Activated CD4-positive, alpha-beta T cell treated with anti-CD3 and anti-CD28 coated beads, Interleukin-2, amount 50 U/mL, for 24 hours (primary cell): ENCODE measurements at places on chromosomes 1 and 21.

GRCh38 chr1:197838836-197839235, 63.6 kb upstream of the DENND1B start:
- DNase-seq: no peak

GRCh38 chr1:15118579-15118978, 35.0 kb upstream of the TMEM51 start:
- no peak for DNase-seq

- no peak for DNase-seq
These were observed 134.0 kb downstream of the FAM78B start for GRCh38 chr1:166032572-166033371.

DNA sequence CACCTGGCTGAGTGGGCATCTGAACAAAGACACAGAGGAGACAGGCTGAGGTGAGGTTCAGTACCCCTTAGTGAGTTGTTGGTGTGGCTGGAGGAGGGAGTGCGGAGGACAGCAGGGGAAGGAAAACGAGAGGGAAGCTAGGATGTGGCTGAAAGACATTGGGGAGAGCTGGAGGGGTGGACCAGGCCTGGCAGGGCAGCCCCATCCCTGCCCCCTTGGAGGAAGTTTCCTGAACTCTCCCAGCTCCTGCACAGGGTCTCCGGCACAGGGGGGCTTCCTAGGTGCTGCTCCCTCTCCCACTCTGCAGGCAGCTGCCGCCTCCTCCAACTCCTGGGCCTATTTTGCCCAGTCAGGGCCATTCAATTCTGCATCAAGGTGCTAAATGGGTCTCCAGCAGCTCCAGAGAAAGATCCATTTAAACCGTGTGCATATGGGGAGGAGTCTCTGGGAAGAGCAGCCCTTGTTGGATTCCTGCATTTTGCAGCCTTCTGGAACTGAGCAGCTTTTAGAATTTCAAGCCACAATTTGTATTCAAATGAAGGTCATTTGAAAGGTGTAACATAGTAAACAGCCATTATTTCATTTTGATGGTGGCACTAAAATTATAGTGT, 193.9 kb downstream of the CAMTA1 start:
- DNase-seq: no peak

- no peak for DNase-seq
These were observed 17.1 kb downstream of the ARHGEF16 start for GRCh38 chr1:3471356-3472087.

DNA sequence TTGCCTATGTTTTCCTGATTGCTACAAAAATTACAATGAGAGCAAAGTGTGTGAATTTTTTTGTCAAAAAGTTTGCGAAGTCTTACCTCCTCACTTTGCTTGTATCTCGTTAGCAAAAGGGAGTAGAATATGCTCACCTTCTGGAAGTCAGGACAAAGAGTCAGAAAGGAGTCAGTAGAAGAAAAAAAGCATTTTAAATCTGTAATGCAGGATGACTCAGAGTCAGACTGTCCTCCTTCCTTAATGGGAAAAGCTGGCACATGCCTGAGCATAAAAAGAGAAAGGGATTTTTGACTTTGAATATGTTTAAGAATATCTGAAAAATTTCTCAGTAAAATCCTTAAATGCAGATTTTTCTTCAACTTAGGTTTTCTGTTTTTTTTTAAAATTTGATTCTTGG, 14.2 kb upstream of the VN1R5 start:
- no peak for DNase-seq

DNA sequence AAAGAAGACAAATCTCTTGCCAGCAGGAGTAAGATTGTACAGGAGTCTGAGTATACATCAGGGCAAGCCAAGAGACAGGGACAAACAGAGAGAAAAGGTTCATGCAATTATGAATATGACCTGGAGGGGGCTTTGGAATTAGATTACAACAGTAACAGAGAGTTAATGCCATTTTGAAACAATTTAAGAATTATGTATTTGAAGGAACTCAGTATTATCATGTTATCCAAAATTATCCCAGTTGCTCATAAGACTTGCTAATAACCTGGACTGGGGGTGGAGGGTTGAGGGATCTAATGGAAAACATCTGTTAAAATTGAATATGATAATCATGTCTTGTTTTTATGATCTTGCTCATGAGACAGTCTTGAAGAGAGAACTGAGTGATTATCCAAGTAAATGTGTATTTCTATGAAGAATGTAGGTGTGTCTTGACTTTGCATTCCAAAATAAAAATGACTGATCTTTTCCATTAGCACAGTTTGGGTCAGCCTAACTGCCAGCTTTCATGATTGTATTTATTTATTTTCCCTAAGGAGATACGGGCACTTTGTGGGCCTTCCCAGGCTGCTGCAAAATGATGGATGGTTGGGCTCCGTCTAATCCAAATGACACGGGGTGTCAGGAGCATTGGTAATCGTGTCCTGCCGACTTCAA, 117.7 kb downstream of the ERG start:
- no peak for DNase-seq

DNA sequence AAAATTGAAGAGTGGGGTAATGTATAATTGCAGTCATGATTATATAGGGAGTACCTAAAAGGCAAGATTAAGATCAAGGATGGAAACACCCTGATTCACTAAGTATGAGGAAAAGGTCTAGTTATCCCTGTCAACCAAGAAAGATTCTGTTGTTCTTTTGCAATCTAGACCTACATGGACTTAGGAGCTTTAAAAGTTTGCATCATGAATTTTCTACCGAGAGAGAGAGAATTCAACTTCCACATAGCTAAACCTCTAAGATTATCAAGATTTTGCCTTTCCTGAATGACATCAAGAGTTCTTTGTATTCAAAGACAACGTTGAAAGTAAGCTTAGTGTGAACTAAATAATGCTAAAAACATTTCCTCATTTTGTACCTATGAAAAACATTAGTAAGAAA, 78.8 kb upstream of the RBM34 start:
- no peak for DNase-seq

- no peak for DNase-seq
These were observed 816 bp downstream of the E2F2 start for GRCh38 chr1:23530087-23530746.

DNA sequence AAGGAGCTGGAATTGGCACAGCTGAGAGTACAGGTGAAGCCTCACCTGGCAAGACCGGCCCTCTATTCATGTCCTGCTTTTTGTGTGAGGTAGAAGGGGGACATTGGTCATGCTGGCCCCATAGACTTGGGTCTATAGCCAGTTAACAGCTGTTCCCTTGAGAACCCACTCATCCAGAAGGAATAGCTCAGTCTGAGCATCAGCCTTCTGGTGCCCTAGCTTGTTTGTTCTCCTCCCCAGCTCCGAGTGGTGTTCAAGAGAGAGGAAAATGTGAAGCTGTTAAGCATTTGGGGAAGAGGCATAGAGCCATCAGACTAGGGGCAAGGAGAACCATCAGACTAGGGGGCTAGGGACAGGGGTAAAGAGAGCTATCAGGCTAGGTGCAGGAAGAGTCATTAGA, 290.9 kb downstream of the SIPA1L2 start:
- no peak for DNase-seq

GRCh38 chr1:168371477-168371876, 90.8 kb downstream of the TBX19 start:
- no peak for DNase-seq

DNA sequence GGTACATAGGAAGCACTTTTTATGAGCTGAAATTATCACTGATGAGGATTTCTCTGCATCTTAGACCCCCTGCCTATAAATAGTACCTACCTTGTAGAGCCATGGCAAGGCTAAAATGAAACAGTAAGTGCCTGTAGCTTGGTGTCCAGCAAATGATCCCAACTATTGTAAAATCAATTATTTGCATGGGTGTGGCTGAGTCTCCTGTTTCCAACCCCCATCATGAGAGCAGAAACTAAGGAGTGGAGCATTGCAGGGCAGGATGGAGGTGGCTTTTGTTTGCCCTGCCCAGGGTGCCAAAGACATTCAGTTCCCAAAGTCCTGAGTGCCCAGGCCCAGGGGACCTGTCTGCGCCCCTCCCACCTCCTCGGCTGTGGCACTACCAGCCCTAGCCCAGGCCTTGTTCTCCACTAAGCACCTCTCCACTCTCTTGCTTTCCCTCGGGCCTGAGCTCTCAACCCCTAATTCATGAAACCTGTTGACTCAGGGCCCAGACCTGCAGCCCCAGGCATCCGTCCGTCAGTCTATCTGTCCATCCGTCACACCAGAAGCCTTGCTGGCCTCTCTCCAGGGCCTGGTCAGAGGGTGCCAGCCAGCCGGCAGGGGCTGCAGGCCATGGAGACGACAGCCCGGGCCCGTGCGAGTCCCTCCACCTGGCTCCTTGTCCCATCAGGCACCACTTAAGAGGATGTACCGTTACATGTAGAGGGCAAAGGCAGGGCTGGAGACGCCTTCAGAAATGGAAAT, 39.6 kb downstream of the PAX7 start:
- no peak for DNase-seq

- no peak for DNase-seq
These were observed 1.2 kb downstream of the EFNA1 start for GRCh38 chr1:155128755-155129473.

- no peak for DNase-seq
These were observed 32.2 kb downstream of the OPTC start for GRCh38 chr1:203526130-203526529.

DNA sequence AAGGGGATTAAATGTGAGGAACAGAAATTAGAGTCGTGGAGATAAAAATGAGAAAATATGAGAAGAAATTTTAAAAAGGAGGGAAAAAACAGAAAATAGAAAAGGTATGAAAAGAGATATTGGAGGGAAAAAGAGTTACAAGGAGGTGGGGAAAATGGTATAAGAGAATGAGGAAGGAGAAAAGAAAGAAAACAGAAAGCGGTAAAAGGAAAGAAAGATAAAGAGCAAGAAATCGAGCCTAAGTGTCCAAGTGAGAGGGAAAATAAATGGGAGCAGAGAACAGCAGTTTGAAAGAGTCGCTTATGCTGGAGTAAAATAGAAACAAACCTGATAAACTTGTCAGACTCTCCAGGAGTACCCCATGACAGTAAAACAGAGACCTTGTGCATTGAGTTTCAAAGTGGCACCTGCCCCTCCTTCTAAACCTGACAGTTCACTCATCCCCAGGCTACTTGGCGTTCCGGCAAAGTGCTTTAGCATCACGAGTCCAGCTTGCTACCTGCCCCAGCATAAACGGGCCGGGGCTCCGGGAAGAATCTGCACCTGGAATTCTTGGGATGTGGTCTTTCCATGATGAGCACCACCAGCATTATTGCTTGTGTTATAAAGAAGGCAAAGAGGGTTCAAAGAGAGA, 585 bp downstream of the NEGR1 start:
- no peak for DNase-seq

DNA sequence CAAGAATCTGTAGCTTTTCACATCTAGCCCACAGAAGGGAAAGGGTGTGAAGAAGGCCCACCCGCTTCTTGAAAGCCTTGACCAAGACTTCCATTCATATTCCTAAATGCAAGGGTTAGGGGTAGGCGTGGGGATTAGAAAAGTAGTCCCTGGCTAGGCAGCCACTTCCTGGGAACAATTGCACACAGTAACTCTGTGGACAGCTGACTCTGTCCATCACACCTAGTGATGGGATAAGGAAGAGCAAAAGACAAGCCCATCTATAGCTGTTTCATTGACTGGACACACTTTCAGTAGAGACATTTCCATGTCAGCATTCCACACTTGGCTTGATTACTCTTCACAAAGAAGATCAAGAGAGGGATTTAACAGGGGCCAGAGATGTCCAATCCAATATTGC, 294.2 kb downstream of the PBX1 start:
- DNase-seq: no peak
